Right ventricle myocardium superior (tissue), 1 donor: ENCODE measurements at places on chromosomes 13 and 19. TPM values are rescaled to one million over a fixed set of nuclear protein-coding genes. Genes with fewer than 3 reads are reported as not detected.

LGALS14 gene
- total RNA-seq: not detected

- no peak for DNase-seq
Measured at GRCh38 chr19:46503848-46504453, 8.3 kb upstream of the PNMA8B start.

GRCh38 chr19:48988286-48988685, 4.8 kb downstream of the GYS1 start:
- no peak for DNase-seq

DNA sequence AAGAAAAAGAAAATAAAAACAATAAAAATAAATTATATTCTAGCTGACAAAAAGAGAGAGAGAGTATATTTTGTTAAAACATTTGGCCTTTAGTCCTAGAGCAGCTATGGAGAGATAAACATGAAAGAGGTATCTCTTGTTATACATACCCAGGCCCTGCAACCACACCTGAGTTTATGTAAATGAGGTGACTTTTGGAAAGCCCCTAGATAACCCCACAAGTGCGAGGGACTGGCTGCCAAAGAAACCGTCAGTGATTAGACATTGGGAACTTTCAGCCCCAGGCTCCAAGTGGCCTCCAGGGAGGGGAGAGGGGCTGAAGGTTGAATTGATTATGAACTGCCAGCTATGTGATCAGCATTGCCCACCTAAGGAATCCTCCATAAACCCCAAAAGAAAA, 2.1 kb upstream of the NLRP7 start:
- DNase-seq: no peak

- DNase-seq: no peak
Measured at GRCh38 chr19:5889288-5889971, 14.2 kb downstream of the NDUFA11 start.

- DNase-seq: no peak
Measured at GRCh38 chr19:6833166-6833790, 54.1 kb upstream of the ADGRE1 start.
